GM20000 (cell line): ENCODE measurements at places on chromosomes 4 and X.

DNA sequence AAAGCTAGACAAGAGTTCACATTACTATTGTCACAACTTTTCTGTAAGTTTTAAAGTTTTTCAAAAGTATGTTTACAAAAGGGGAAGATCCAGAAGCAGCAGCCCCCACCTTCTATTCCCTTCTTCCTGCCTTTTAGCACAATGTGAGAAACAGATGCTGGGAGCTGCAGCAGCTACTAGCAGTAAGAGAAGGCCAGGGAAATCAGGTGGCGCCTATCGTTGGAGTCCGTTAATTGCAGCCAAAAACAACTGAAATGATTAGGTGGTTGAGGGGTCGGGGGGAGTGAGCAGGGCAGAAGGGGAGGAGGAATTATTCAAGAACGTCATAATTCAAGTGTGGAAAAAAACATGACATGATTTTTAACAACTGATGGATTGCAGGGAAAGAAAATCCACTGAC lies 27.4 kb downstream of the FRYL start:
- no peak for DNase-seq

GRCh38 chr4:83318666-83319065 lies 16.0 kb downstream of the HPSE start:
- DNase-seq = no peak

- no peak for DNase-seq
These were observed 111.9 kb downstream of the DCTD start for GRCh38 chr4:182805321-182805720.

GRCh38 chr4:142817442-142817841 lies 28.7 kb downstream of the INPP4B start:
- DNase-seq = no peak

DNA sequence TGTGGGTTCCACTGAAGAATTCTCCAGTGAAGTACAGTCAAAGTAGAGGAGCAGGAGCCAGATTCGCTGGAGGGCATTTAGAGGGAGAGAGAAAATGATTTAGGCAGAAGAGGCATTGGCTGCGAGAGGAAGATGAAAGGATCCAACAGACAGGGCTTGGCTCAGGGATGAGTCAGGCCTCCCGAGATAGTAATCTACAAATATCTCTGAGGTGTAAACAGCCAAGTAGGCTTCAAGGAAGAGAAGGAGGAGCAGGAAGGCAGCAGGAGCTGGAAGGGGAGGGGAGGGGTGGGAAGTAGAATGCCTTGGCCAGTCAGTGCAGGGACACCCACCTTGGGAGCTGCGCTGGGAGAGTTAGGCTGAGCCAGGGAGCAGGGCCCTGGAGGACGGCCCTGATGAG lies 55.5 kb downstream of the PJA1 start:
- DNase-seq = no peak

DNA sequence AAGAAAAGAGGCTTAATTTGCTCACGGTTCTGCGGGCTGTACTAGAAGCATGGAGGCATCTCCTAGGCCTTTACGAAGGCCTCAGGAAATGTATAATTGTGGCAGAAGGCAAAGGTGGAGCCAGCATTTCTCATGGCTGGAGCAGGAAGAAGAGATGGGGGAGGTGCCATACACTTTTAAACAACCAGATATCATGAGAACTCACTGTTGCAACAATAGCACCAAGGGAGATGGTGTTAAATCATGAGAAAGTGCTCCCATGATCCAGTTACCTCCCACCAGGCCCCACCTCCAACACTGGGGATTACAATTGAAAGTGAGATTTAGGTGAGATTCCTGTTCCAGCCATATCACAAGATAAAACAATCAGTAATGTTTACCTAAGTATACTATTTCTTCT lies 45.5 kb downstream of the MTHFD2L start:
- no peak for DNase-seq

- DNase-seq = no peak
These were observed 2548.3 kb downstream of the ARAP2 start for GRCh38 chr4:33696041-33696440.

- DNase-seq = no peak
These were observed 202.0 kb downstream of the SLC4A4 start for GRCh38 chr4:71540749-71541269.

DNA sequence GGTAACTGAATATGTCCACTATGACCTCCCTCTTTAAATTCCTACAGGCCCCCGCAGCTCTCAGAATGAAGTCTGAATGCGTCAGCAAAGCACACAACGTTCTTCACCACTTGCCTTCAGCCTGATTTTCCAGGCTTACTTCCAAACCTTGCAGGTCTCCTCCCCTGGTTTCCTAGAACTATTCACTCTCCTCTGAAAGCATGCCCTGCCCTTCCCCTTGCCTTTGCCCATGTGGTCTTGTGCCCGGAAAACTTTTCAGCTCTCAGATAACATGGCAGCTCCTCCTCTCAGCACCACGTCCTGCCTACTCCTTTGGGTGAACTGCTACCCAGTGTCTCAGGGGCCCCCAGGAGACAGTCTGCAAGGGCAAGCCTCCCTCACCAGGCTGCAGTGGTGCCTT lies 268.5 kb upstream of the LDB2 start:
- no peak for DNase-seq

GRCh38 chr4:179695175-179695574 lies 2252.9 kb upstream of the AGA start:
- no peak for DNase-seq

GRCh38 chr4:182978152-182978827 lies 61.1 kb upstream of the DCTD start:
- peak; percentile 13 for DNase-seq

DNA sequence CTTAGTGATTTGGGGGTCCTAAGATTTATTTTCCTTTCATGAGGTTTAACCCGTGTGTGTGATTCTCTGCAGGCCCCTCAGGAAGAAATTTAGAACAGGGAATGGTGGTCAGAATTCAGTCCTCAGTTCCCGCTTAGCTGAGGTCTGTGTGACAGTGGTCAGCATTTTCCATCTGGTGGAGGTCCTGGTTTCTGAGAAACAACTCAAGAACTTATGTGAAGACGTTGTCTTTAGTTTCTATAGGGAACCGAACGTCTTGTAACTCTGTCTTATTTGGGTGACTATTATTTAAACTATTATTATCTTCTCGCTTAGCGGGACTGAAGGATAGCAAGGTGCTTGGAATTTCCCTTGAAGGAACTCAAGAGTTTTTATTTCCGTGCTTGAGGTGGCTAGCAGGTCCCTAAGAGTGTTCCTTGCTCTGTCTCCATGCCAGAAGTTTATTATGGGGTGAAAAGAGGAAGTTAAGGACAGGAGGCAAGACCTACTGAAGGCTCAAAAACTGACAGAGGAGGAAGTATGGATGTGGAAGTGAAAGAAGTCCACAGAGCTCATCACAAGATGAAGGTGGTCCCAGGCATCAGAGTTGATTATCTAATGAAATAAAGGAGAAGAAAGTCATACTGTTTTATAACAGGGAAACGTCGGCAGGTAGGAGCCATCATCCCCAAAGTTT lies 9.4 kb downstream of the MGST2 start:
- no peak for DNase-seq

DNA sequence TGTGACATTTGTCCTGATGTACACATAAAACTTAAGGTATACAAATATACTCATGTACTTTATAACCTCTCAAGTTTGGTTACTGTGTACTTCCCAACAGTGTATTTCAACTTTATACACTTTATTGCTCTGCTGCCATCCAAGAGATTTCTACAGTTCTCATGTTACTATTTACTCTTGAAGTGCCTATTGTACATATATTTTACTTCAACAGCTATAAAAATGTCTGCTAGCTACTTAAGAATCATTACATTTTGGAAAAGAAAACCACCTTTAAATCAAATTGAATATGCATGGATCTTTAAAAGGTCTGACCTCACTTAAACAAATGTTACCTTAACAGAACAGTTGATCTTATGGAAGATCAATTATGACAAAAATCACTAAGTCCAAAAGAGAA lies 1056.4 kb downstream of the ADGRL3 start:
- DNase-seq = no peak

- DNase-seq = no peak
These were observed 51.4 kb upstream of the MAP9 start for GRCh38 chr4:155428128-155428527.
